ENCODE measurements at places on chromosomes 3 and 15.
A peak's percentile ranks its signal among the peaks of the same experiment; 100 is the strongest.

DNA sequence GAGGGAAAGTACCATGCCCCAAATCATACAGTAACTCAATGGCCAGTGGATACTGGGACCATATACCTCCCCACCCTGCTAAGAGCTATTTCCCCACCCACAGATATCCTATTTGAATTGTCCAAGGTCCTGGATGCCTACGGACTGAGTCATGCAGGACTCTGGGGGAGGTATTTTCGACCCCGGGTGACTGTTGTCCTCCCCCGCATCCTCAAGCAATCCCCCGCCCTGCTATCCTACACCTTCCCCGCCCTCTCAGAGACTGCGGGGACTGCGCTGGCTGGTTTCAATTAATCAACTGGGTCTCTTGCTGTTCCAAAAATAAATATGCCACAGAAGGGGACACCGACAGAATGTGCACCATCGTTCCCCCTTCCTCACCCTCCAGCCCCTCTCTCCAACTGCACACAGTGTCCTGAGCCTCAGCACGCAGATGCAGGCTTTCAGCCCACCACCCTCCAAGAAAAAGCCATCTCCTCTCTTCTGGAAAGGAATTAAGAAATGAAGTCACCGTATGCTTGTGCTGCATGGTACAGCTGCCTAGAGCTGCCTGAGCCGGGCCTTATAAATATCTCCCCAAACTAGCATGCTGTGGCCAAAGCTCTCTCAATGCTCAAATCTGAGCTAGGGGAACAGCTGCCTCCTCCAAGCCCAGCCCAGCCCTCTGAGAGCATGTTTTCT is 8.1 kb downstream of the CAV3 start:
- DNase-seq: peak; percentile 78

GRCh38 chr15:82105451-82106215 is 59.8 kb upstream of the MEX3B start:
- DNase-seq: no peak

GRCh38 chr3:160921020-160921635 is 165.1 kb downstream of the PPM1L start:
- peak; percentile 61 for DNase-seq

- no peak for DNase-seq
Measured at GRCh38 chr3:17655743-17656142, 86.7 kb downstream of the TBC1D5 start.

GRCh38 chr3:170689296-170689829 is 103.5 kb upstream of the SLC7A14 start:
- peak; percentile 17 for DNase-seq

GRCh38 chr3:149964291-149964690 is 6.4 kb downstream of the PFN2 start:
- no peak for DNase-seq
